GF-D8 (cell line): ENCODE measurements at places on chromosomes 13 and 19.

DNA sequence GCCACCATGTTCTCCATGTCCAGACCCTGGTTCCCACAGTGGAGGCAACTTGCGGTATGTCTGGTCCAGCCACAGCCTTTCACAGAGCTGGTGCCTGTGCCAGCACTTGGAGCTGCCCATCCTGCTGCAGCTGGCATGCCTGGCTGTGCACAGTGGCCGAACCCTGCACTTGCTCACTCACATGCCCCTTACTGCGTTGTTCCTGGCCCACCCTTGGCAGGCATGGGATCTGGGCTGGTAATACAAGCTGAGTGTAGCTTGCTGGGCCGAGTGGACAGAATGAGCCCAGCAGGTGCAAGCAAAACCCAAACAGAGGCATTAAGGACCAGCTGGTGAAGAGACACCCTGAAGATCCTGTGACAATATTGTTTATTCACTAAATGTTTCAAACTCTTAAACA lies 583.9 kb upstream of the SLITRK6 start:
- DNase-seq = no peak

DNA sequence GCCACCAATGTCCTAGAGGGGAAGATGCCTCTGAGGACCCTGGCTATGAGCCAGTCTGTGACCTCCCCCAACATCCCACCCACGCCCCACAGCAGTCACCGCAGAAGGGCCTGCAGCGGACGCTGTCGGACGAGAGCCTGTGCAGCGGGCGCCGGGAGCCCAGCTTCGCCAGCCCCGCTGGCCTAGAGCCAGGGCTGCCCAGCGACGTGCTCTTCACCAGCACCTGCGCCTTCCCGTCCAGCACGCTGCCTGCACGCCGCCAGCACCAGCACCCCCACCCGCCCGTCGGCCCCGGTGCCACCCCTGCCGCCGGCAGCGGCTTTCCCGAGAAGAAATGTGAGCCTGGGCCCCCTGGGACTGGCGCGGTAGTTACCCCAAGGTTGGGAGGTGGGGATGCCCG lies 30.6 kb downstream of the DPF1 start:
- no peak for DNase-seq

DNA sequence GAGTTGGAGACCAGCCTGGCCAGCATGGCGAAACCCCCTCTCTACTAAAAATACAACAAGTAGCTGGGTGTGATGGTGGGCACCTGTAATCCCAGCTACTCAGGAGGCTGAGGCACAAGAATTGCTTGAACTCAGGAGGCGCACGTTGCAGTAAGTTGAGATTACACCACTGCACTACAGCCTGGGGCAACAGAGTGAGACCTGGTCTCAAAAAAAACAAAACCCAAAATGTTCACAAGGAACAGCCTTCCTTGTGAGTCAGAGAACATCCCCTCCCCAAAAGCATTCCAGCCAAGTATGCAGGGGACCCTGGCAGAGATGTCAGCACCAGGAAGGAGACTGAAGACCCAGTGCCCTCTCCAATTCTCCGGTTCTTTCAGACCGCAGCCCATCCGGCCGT lies 314.9 kb upstream of the TSHZ3 start:
- DNase-seq = no peak

- DNase-seq = no peak
Observed at GRCh38 chr13:42153199-42154113, 105.0 kb downstream of the DGKH start.

DNA sequence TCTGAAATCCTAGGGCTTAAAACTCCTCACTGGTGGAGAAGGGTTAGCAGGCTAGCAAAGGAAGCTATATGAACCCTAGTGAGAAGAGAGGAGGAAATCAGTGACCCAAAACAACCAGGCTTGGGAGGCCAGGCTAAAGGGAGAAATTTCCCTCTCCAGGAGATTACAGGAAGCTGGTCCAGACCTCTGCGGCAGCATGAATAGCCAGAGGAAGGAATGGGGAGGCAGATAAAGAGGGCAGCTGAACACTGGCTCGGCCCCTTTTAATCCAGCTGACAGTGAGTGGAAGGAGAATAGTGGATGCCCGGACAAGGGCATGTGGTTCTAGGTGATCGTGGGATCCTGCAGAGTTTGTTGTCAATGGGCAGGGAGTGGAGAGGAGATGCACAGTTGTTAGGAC lies 130.6 kb downstream of the COG6 start:
- DNase-seq = no peak

- no peak for DNase-seq
Observed at GRCh38 chr13:21777166-21777565, 106.3 kb downstream of the FGF9 start.

GRCh38 chr13:112625698-112626097 lies 37.7 kb upstream of the TUBGCP3 start:
- no peak for DNase-seq

DNA sequence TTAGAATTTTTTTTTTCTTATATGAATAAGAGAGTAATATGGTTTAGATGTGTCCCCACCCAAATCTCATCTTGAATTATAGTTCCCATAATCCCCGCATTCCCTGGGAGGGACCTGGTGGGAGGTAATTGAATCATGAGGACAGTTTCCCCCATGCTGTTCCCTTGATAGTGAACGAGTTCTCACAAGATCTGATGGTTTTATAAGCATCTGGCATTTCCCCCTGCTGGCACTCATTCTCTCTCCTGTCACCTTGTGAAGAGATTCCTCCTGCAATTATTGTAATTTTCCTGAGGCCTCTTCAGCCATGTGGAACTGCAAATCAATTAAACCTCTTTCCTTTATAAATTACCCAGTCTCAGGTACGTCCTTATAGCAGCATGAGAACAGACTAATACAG lies 205.7 kb downstream of the MYO16 start:
- DNase-seq = no peak
